Activated T-cell treated with anti-CD3 and anti-CD28 coated beads for 24 hours (primary cell): ENCODE measurements at places on chromosomes 7 and 10.

DNA sequence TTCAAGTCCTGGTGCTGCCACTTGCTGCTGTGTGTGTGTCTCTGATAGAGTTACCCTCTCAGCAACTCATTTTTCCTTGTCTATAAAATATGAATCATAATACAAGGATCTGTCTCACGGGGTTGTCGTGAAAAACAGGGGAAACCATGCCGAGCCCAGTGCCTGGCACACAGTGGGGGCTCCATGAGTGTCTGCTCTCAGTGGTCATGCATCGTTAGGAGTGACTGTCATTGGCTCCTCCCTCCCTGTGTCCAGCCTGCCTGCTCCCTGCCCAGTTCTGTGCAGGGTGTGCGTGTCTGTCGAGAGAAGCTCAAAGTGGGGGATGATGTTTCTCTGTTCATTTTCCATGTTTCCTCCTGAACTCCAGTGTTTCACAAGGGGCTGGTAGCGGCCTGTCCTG, 83.6 kb upstream of the LRRC4 start:
- no peak for DNase-seq

DNA sequence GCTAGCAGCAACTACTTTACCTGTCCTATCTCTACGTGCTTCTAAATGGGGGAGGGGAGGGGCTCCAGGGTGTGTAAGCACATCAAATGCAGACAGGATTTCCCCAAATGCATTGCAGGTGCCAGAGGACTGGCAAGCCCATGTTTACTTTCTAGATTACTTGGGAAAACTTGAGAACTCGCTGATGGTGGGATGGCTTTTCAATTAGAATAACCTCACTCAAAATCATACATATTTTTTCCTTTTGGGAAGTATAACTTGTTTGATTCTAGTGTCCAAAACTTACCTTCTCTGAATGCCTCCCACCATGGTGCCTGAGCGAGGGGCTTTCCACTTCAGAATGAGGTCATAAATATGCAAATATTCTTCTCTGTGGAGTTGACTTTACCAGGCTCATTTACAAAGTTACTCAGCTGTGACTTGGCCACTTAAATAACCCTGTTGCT, 191.3 kb upstream of the RHOBTB1 start:
- DNase-seq, result no peak

DNA sequence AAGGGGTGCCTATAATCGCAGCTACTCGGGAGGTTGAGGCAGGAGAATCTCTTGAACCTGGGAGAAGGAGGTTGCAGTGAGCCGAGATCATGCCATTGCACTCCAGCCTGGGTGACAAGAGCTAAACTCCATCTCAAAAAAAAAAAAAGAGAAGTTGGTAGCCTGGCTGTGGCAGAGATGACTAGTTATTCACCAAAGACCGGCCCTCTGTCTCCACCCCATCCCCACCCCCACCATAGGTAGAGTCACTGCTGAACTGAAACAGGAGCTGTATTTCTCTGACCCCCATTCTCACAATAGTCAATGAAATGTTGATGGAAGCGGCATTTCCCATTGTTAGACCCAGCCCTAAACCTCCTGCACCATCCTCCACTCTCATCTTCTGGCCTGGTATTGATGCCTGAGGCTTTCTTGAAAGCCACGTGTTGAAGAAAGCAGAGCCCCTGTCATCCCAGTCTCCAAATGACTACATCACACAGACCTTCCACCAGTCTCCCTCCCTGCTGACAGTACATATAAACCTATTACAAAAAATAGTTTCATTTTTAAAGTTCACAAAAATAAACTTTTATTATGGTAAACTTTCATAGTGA, 9.4 kb upstream of the PIK3CG start:
- DNase-seq, result no peak

- DNase-seq, result no peak
Measured at GRCh38 chr10:81008726-81009125, 471.0 kb downstream of the SH2D4B start.

DNA sequence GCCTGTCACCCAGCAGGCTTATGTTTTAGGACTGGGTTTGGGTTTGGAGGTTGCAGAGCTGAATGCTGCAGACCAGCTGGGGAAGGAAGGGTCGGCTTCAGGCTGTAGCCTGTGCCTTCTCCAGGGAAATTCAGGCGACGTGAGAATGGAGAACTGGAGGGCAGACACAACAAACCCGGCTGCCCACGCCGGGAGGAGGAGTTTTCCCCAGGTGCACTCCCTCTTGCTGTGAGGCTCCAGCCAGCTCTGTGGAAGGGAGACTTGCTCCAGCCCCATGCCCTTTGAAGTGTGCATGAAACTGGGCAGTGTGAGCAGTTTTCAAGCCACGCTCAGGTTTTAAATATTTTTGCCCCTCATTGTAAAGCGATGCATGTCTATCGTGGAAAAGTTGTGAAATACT, 279.1 kb downstream of the CCSER2 start:
- no peak for DNase-seq

DNA sequence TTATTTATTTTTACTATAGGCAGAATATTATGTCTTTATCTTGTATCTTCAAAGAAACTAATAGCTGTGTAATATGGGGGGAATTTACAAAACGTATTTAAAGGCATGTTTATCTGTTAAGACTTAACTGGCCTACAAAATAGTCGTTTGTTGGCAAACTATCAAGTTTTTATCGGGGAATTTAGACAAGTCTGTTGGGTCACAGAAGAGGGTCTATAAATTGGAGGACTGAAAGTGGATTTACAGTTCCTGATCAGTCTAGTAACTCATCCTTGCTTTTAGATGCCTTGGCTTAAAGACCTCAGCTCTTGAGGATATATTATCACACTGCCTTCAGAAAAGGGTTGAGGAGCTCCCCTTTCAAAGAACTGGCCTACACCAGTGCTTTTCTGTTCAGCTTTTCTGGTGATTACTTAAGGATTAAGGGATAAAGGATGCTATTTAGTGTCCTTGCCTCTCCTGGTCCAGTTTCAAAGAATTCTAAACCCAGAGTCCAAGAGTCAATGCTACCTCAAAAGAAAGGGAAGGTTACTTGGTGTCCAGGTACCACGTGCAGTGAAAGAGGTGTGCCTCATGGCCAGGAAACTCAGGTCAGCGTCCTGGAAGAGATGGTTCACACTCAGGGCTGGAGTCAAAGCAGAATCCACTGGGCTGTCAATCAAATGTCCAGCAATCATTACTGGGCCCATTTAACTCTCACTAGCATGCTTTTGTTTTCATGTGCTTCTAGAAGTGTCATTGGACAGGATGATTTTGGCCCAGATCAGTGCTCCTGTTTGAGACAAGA, 42.9 kb upstream of the ABI1 start:
- DNase-seq, result no peak

DNA sequence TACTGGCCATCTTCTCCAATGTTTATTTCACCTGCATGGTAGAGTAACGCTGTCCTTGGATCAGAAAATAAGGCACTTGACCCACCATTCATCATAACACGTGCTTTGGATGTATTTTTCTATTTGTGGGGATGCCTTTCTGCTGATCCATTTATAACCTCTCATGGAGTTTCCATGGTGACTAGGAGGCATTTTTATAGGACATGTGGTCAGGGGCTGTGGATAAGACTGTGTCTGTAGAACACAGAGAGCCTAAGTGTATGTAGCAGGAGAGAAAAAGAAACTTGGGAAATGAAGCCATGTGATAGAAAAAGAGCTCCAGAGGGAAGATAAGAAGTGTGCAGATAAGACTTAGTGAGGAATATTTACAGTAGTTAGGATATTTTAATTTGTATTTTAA, 184.2 kb downstream of the POU6F2 start:
- DNase-seq, result no peak

- DNase-seq, result no peak
Measured at GRCh38 chr10:34593930-34594329, 221.2 kb downstream of the PARD3 start.

DNA sequence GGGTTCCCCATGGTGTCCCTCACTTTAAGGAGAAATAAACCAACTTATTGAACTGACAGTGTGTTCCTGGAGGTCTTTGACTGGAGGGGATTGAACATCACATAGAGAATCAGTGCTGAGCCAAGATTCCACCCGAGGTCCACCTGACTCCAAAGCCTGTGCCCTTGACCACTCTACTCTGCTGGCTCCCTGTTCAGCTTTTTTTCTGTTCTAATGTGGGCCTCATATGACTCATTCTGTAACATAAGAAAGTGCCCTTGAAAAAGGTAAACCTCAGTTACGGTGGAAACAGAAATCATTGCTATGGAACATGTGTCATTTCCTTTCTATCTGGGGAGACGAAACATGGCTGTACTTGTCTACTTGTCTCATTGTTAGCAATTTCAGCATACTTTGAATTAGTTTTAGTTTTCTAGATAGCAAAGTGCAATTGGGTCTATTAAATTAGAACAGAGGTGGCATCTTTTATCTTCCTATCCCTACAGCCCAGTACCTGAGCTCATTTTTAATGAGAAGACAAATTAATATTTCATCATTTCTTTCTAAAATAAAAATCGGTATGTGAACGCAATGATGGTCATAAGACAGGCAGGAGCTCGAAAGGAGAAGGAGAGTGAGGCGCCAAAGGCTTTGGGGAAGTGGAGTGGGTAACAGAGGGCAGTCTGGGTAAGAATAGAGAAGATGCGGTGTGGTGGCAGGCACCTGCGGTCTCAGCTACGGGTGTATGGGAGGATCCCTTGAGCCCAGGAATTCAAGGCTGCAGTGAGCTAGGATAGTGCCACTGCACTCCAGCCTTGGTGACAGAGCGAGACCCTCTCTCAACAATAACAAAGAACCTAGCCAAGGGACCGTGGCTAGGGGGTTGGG, 1.5 kb downstream of the GSDME start:
- no peak for DNase-seq

GRCh38 chr10:46530249-46531186, 25.9 kb downstream of the GPRIN2 start:
- DNase-seq, result no peak

GRCh38 chr10:92405419-92405924, 114.5 kb downstream of the MARCHF5 start:
- DNase-seq, result no peak

GRCh38 chr7:17524746-17525145, 226.3 kb downstream of the AHR start:
- DNase-seq, result no peak

GRCh38 chr7:51067757-51068156, 248.9 kb downstream of the COBL start:
- DNase-seq, result peak; percentile 18

GRCh38 chr7:129066290-129067131, 11.6 kb upstream of the TNPO3 start:
- no peak for DNase-seq

DNA sequence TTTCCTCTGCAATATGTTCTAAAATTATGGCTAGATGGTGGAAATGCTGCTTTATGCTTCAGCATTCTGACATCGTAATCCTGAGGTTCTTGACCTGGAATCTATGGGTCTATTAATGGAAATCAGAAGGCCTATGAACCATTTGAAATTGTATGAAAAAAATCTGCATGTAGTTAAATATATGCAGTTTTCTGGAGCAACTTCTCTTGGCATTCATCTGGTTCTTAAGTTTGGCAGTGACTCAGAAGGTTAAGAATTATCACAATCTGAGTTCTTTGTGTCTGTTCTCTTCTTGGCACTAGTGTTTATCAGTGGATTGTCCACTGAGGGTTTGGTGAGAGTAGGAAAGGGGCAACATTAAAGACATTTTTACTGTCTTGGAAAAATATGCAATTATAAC, 71.1 kb upstream of the FZD1 start:
- no peak for DNase-seq

DNA sequence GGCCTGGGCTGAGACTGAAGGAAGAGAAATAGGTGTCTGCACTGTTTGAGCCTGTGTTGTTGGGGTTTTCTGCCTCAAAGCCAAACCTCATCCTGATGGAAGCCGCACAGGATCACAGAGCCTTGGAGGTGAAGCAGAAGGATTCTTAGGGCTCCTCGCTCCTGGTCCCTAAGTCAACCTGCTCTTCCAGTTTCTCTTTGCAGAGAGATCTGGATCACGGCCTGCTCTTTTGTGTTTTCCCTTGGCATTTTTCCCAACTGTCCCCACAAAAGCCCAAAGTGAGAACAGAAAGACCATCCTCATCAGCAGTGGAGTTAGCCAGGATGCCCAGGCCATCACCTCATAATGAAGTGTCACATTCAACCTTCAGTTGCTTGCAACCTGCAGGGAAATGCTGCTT, 20.3 kb upstream of the PPIA start:
- no peak for DNase-seq

DNA sequence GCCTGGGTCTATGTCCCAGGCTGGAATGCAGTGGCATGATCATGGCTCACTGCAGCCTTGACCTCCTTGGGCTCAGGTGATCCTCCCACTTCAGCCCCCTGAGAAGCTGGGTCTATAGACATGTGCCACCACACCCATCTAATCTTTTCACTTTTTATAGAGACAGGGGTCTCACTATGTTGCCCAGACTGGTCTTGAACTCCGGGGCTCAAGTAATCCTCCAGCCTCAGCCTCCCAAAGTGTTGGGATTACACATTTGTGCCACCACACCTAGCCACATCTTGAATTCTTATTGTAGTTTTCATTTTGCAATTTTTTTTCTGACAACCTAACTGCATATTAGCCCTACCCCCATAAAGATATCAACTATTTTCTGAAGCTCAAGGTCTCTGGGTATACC, 18.4 kb upstream of the COL1A2 start:
- DNase-seq, result no peak

DNA sequence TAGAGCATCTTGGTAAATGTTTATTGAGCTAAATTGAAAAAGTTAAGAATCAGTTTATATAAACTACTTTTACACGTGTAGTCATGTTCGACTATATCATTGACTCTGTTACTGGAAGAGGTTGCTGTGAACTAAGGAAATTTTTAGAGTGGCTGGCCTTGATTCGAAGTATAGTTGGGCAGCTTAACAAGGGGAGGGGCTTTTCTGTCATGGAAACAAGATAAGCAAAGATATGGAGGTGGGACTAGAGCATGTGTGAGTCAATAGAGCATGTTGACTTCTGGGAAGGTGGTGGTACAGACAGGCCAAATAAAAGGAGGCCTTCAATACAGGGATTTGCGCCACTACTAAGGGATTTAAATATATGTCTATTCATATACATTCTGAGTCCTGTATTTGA, 7.6 kb downstream of the ATP5F1C start:
- no peak for DNase-seq

- DNase-seq, result no peak
Measured at GRCh38 chr7:77899516-77899915, 100.9 kb downstream of the PHTF2 start.

GRCh38 chr7:20578257-20578771, 37.2 kb upstream of the ABCB5 start:
- no peak for DNase-seq

GRCh38 chr10:384538-385305, 249.5 kb downstream of the ZMYND11 start:
- DNase-seq, result no peak
